NCI-H1092 (cell line): ENCODE measurements at places on chromosomes 3 and 15.

DNA sequence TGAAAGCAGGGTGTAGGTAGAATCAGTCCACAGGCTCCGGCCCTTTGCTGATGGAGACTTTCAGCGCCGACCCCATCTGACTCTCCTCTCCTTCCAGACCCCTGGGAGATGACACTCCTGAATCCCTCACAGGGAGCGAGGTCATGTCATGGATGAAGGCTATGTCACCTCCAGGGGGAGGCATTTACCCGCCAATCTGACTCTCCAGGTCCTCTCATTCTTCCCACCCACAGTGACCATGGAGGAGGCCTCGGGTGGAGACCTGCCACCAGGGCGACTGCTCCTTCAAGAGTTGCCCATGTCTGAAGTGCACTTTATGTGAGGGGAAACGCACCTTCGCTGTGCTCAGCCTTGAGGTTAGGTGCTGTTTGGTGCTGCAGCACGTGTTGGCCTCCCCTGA lies 112.7 kb downstream of the KLF13 start:
- no peak for DNase-seq

- no peak for DNase-seq
Measured at GRCh38 chr15:53247041-53247708, 457.0 kb upstream of the ONECUT1 start.

- no peak for DNase-seq
Measured at GRCh38 chr3:194713299-194714136, 27.8 kb downstream of the FAM43A start.

GRCh38 chr3:115616461-115616860 lies 6.8 kb upstream of the GAP43 start:
- no peak for DNase-seq

DNA sequence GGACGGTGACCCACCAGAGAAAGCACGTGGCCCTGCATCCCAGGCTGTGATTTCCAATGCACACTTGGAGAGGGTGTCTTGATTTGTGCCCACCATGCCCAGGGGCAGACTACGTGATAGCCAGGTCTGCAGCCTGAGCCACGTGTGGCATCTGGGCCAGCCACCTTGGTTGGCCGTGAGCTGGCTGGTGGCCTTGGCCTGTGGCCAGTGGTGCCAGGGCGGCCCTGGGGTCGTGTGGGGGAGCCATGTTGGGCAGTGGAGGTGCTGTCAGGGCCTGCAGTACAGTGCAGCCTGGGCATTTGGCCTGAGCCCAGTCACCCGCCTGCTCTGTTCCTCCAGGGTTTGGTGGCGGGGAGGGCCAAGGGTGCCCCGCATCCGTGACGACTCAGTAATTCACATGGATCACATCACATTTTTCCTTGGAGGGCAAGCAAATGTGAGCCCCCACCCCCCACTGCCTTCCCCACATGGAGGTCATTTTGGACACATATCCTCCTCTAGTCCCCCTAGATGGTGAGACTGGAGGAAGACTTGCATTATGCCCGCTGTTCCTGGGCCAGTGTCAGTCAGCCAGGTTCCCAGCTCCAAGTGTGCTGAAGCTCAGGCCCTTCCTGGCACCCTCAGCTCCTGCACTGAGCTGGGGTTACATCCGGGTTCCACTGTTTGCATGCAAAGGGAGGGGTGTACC lies 201.4 kb downstream of the UBE3A start:
- no peak for DNase-seq

GRCh38 chr15:39874890-39875549 lies 45.0 kb downstream of the GPR176 start:
- peak; percentile 12 for DNase-seq

- peak; percentile 12 for DNase-seq
Measured at GRCh38 chr3:61463191-61463590, 98.2 kb upstream of the PTPRG start.

DNA sequence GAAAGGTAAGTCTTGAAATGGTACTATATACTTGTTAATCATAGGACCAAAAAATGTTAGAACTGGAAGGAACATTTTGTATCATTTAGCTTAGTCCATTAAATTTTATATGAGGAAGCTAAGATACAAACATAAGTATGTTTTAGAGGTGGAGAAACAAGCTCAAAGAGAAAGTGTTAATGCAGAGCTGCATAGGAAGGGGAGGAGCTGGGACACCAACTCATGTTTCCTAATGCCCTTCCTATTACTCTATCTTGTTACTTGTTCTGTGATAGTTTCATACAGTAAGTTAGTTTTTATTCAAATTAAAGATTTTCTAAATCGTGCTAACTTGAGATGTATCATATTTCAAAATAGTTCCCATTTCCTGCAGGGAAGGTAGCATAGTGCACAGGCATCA lies 7.4 kb downstream of the SLC35A5 start:
- DNase-seq: no peak

- DNase-seq: no peak
Measured at GRCh38 chr15:34472947-34473346, 35.3 kb upstream of the GOLGA8A start.

DNA sequence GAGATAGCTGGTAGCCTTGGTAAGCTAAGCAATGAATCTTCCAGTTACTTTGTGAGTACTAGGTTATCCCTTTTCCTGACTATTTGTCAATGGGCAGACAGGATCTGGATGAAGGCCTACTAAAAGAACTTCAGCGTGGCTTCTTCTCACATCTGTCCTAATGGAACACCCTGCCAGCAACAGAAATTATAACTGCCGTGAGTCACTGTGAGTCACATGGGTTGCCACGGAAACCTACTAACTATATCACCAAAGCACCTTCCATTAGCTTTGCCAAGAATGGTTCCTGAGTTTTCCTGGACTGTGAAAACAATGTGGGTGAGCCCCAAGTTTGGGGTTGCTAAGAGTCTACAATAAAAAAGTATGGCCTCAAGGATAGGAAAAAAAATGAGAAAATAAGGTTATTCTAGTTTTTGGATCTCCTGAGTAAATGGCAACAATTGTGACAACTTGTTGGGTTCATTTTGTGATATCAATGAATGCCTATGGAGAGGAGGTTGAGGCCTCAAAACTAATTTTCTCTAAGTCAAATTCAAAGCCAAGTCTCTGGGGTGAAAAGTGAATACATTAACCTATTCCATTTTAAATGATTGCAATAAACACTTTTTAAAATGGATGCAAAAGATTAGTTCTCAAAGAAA lies 195.1 kb upstream of the ICE2 start:
- DNase-seq: no peak

- DNase-seq: no peak
Measured at GRCh38 chr3:197404754-197405153, 106.3 kb upstream of the DLG1 start.

GRCh38 chr3:116390318-116390717 lies 55.0 kb downstream of the LSAMP start:
- DNase-seq: no peak

DNA sequence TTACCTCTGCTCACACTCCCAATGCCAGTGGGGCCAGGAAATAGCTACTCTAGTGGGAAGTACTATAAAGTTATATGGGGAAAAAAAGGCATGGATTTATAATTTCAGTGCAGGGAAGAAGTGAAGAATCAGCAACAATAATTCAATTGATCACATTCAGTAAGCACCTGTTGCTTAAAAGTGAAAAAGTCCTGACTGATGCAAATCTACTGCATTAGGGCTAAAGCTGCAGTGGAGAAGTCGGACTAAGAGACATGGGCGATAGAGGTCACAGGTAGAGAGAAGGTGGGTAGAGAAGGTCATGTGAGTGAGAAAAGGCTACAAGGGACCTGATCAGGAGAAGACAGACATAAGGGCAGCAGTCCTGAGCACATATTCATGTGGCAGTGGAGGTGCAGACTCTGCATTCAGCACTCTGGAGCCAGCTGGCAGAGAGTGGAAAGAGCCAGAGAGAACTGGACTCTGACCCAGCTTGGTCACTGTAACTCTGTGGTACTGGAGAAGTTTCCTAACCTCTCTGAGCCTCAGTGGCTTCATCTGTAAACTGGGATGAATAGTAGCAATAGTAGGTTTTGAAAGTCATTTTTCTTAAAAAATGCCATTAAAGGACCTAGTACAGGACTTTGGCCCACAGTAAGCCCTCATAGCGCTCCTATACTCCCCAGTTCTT lies 17.6 kb upstream of the BCL2A1 start:
- DNase-seq: no peak

GRCh38 chr15:41999290-42000285 lies 21.3 kb downstream of the PLA2G4E start:
- DNase-seq: no peak

DNA sequence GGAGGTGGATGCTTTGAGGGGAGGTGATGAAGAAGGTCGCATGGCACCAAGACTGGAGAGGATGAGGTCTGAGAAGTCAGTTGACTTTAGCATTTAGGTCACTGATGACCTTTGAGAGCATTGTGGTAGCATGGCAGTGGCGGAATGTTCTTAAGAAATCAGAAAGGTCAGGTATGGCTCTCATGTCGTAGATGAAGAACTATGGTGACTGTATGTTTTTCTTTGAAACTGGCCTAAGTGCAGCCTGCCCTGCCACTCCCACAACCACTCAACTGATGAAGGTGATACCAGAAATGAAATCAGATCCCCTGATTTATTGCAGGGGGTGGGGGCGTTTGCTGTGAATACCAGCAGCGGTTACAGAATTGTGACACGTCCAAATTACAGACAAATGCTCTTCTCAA lies 102.6 kb downstream of the ITPR1 start:
- DNase-seq: no peak

DNA sequence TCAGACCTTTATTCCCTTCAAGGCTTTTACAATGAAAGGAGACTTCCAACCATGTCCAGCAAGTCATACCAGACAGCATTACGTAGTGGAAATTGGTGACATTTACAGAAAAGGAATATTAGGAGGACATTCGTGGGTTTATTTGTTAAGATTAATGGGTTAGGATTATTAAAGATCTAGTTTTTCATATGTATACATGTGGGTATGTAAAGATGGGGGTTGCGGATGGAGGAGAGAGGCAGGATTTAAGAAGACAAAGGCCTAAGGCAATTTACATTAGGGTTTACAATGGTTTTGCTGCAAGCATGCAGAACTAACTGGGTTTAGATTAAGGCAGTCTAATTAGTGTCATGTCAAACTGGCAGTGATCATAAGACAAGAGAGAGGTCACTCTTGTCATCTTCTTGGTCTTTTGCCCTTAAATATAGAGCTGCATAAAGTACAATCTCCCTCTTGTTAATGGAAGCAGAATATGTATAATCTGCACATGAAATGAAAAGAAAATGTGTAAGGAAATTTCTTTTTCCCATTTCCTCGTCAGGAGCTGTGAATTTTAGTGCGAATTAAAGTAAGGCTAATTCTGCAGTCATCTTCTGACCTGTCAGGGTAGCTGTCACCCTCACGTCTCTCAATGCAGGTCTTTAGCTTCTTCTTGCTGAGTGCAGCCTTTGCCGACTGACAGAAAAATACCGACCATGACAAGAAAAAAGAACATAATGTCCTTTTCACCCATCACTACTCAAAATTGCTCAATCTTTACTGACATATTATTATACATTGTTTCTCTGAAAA lies 258.9 kb upstream of the MEIS2 start:
- DNase-seq: no peak

- no peak for DNase-seq
Measured at GRCh38 chr15:73190189-73190601, 137.9 kb downstream of the NEO1 start.

DNA sequence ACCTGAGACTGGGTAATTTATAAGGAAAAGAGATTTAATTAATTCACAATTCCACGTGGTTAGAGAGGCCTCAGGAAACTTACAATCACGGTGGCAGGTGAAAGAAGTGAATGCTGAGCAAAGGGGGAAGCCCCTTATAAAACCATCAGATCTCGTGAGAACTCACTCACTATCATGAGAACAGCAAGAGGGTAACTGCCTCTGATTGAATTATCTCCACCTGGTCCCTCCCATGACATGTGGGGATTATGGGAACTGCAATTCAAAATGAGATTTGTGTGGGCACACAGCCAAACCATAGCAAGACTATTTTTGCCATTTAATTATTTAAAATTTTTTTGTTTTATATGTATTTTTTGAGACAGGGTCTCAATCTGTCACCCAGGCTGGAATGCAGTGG lies 27.0 kb upstream of the KCTD6 start:
- no peak for DNase-seq

GRCh38 chr15:37086521-37086920 lies 13.8 kb downstream of the MEIS2 start:
- no peak for DNase-seq

DNA sequence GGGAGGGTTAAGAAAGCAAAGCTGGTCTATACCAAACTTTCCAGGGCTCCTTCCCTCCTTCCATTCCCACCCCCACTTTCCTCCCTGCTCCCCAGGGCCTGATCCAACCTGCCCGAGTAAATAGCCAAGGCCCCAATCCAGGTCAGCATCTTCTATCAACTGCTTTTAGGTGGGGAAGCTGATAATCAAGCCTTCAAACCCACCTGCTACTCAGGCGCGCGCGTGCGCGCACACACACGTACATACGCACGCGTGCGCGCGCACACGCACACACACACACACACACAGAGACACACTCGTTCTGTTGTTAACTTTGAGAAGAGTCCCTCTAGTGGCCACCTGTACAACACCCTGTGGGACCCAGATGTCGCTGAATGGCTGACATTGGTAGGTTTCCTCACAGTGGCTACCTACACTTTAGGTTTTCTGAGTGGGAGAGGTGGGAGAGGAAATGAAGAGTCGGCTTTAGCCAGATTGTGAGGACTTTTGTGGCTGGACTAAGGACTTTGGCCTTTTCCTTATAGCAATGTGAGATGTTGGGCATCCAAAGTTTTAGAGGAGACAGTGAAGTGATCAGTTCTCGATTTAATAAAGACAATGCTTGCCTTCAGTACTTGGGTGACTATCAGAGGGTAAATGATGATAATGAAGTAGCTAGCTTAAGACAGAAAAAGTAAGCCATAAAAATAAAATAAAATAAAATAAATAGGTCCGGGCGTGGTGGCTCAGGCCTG lies 179.9 kb upstream of the C2CD4B start:
- no peak for DNase-seq

GRCh38 chr3:94423578-94423977 lies 360.7 kb downstream of the NSUN3 start:
- DNase-seq: no peak

DNA sequence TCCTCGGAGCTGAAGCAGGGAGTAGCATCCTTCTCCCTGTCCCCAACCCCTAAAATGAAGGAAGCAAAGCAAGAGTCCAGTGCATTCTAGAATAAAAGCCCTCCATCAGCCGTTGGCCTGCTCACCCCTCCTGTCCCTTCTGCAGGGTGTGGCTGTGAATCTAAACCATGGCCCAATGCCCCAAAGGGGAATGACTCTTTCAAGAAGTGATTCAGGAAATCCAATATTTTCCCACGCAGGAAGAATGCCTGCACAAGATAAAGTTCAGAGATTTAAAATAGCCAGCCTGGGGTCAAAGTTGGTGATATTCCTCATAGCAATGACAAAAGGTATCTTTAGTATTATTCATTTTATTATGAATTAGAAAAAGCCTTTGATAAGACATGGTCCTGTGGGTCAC lies 38.5 kb downstream of the SLCO2A1 start:
- DNase-seq: no peak

GRCh38 chr15:88912500-88912921 lies 668 bp downstream of the MFGE8 start:
- no peak for DNase-seq
